ENCODE measurements at places on chromosomes 16 and 17. TPM values are rescaled to one million over a fixed set of nuclear protein-coding genes. Genes with fewer than 3 reads are reported as not detected.
A peak's percentile ranks its signal among the peaks of the same experiment; 100 is the strongest.

GRCh38 chr17:18326039-18326438, 10.9 kb downstream of the SMCR8 start:
- no peaks in the 10 kb centered on the region for H3K27me3 ChIP-seq
- H3K4me3 ChIP-seq, result no peak overlapping the region
- no peak overlapping the region for H3K27ac ChIP-seq
- no peak for DNase-seq
- H3K36me3 ChIP-seq, result peaks cover 2% of the 10 kb centered on the region
- H3K4me1 ChIP-seq, result no peaks in the 10 kb centered on the region

CD300LB gene
- 0.91 TPM for total RNA-seq

RUNDC1 gene
- 19.5 TPM for total RNA-seq

DNA sequence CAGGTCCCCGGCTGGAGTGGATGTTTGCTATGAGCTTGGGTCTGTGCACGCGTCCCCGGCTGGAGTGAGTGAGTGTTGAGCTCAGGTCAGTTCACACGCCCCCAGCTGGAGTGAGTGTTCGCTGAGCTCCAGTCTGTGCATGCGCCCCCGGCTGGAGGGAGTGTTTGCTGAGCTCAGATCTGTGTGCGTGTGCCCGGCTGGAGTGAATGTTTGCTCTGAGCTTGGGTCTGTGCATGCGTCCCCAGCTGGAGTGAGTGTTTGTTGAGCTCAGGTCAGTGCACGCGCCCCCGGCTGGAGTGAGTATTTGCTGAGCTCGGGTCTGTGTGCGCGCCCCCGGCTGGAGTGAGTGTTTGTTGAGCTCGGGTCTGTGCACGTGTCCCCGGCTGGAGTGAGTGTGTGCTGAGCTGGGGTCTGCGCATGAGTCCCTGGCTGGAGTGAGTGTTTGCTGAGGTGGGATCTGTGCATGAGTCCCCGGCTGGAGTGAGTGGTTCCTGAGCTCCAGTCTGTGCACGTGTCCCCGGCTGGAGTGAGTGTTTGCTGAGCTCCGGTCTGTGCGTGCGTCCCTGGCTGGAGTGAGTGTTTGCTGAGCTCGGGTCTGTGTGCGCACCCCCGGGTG, 284.2 kb downstream of the SNX29 start:
- H3K4me1 ChIP-seq, result peaks cover 15% of the 10 kb centered on the region
- H3K36me3 ChIP-seq, result no peaks in the 10 kb centered on the region
- DNase-seq, result no peak
- H3K27ac ChIP-seq, result no peak overlapping the region

- H3K36me3 ChIP-seq, result no peaks in the 10 kb centered on the region
- no peak overlapping the region for H3K4me3 ChIP-seq
- no peaks in the 10 kb centered on the region for H3K4me1 ChIP-seq
- H3K27ac ChIP-seq, result no peak overlapping the region
Measured at GRCh38 chr17:41553176-41553575, 18.7 kb downstream of the KRT9 start.

DNA sequence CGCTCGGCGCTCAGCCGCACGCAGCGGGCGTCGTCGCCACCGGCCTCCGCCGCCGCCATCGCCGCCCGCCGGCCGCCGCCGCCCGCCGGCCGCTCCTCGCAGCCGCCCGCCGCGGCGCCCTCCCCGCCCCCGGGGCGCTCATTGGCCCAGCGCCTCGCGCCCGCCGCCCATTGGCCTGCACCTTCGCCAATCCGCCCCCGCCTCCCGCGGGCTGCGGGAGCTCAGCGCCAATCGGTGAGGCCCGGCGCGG, at the start of gene PGP:
TSS of gene PGP (minus strand) at position 122 of the 250 bp plus-strand sequence. CDS start at position 59, 63 bp downstream.
- H3K36me3 ChIP-seq, result no peaks in the 10 kb centered on the region
- peak within 1 kb of the TSS; percentile 65 for H3K4me3 ChIP-seq
- no peak for DNase-seq

DNA sequence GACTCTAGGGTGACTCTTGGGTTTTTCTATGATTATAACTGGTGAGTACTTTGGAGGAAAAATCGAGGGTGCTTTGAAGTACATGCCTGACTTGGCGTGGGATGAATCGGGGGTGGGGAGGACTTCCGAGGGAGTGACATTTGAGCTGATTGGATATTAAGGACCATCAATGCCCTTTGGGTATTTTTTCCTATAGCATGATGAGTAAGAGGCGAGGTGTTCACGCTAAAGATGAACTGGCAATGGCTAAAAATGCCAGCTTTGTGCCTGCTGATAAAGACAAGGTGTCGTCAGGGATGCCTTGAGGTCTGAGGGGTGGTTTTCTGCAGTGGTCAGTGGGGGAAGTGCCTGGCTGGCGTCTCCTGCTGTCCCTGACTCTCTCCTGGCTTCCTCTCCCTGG, 25.3 kb downstream of the USP43 start:
- H3K36me3 ChIP-seq, result no peaks in the 10 kb centered on the region
- no peak overlapping the region for H3K27ac ChIP-seq
- H3K4me3 ChIP-seq, result no peak overlapping the region
- DNase-seq, result no peak

ZNF469 gene
- total RNA-seq, result 1.6 TPM

GDPD1 gene
- 2.5 TPM for total RNA-seq

MSLN gene
- 19.4 TPM for total RNA-seq

- no peak overlapping the region for H3K27ac ChIP-seq
- DNase-seq, result no peak
- no peaks in the 10 kb centered on the region for H3K4me1 ChIP-seq
- H3K36me3 ChIP-seq, result peaks cover 6% of the 10 kb centered on the region
- no peaks in the 10 kb centered on the region for H3K27me3 ChIP-seq
Measured at GRCh38 chr16:11183951-11184350, 72.1 kb downstream of the SOCS1 start.

GRCh38 chr16:929227-930073, 41.3 kb downstream of the LMF1 start:
- no peak overlapping the region for H3K27ac ChIP-seq
- DNase-seq, result no peak

RRAD gene
- total RNA-seq, result 90.9 TPM

- no peak overlapping the region for H3K27ac ChIP-seq
- H3K4me3 ChIP-seq, result no peak overlapping the region
Measured at GRCh38 chr16:83789642-83790401, 18.0 kb upstream of the HSBP1 start.

- no peak overlapping the region for H3K4me3 ChIP-seq
- H3K27me3 ChIP-seq, result no peaks in the 10 kb centered on the region
- DNase-seq, result no peak
- H3K27ac ChIP-seq, result no peak overlapping the region
Measured at GRCh38 chr17:54899201-54899600, 1.5 kb upstream of the TOM1L1 start.

DNA sequence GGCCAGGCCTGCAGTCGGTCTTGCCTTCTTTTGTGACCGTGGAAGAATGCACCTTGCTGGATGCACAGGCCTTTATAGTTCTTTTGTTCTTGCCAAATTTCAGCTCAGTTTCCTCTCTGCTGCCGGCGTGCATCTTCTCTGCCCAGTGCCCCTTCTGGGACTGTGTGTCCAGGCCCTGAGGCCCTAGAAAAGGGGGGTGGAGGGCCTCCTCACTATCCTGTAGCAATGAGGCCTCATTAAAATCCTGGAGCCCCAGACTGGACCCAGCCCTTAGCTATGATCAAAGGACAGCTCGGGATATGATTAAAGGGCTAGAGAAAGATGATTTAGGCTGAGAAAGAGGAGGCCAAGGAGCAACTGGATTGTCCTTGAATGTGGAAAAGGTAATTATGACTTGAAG, 229.8 kb downstream of the SEC14L1 start:
- H3K4me3 ChIP-seq, result no peak overlapping the region
- peak; percentile 38 for DNase-seq
- no peak overlapping the region for H3K27ac ChIP-seq
- no peaks in the 10 kb centered on the region for H3K36me3 ChIP-seq

GRCh38 chr16:85935391-85935973, 36.5 kb downstream of the IRF8 start:
- no peak overlapping the region for H3K4me3 ChIP-seq
- peaks cover 2% of the 10 kb centered on the region for H3K27me3 ChIP-seq
- H3K36me3 ChIP-seq, result no peaks in the 10 kb centered on the region
- peaks cover 2% of the 10 kb centered on the region for H3K4me1 ChIP-seq
- H3K27ac ChIP-seq, result no peak overlapping the region

GRCh38 chr17:42843358-42843934, 934 bp upstream of the AOC2 start:
- peak; percentile 62 for DNase-seq
- H3K36me3 ChIP-seq, result peaks cover 12% of the 10 kb centered on the region
- H3K27ac ChIP-seq, result no peak overlapping the region
- no peak overlapping the region for H3K4me3 ChIP-seq
